Upper lobe of left lung (tissue), 6 donors: ENCODE measurements at places on chromosomes 7 and 10. TPM values are rescaled to one million over a fixed set of nuclear protein-coding genes. Genes with fewer than 3 reads are reported as not detected.

The RNF32 gene
- 3.0 TPM for total RNA-seq

DNA sequence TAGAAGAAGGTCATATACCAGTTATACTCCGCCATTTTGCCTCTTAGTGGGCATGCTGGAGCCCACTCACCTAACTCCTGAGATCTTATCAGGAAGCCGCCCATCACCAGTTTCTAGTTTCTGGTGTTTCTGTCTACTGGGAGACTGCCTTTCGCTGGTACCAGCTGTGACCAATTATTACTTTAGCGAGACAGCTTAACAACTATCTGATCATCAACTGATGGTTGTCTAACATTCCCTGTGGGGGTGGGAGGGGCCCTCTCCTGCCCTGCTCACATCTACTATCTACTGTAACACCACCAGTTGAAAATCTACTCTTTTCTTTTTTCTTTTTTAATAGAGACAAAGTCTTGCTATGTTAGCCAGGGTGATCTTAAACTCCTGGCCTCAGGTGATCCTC, 46.2 kb upstream of the C10orf67 start:
- H3K27ac ChIP-seq, result no peak overlapping the region
- no peaks in the 10 kb centered on the region for H3K27me3 ChIP-seq
- H3K4me3 ChIP-seq, result no peak overlapping the region
- no peaks in the 10 kb centered on the region for H3K36me3 ChIP-seq
- no peak for DNase-seq

DNA sequence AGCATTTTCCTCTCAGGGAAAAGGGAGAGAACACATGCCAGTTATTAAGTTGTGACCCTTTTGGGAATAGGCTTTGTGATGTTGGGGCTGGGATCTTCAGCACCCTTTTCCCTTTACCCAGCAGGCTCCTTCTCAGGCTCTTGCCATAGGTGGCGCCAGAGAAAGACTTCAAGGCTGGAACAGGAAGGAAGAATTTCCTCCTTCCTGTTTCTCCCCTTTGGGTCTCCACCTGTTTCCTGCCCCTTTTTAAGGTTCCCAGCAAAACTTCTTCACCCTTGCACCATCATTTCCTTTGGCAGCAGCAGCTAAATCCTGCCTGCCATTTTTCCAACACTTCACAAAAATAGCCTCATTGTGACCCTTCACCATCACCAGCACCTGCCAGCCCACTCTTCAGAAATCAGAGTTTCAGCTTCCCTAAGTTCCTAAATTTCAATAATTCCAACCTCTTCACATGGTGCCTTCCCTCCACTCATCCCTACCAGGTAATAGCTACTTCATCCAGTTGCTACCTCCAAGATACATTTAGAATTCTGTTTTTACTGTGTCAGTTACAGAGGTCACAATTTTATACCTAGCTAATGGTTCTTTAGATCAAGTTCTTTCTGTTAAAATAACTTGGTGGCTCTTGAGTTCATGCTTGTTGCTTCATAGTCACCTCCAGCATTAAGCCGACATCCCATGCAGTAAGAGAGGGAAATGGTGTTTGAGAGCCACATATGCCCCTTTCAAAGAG, 22.4 kb upstream of the FOXK1 start:
- no peaks in the 10 kb centered on the region for H3K4me1 ChIP-seq
- no peak for DNase-seq
- H3K4me3 ChIP-seq, result no peak overlapping the region

DNA sequence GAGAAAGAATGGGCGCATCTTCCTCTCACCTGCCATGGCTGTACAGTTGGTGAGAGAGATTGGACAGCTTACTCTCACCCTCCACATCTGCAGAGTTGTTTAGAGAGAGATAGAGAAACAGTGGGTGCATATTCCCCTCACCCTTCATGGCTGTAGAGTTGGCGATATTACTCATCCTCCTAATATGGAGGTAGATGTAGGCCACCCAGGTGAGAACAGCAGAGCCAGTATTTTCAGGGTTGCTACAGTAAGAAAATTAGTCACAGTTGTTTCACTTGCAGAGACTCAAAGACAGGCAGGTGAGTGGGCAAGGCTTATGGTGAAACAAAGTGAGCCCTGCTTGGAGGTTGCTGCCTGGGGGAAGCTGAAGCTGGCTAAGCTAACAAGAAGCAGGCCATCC, 65.0 kb upstream of the PFKP start:
- H3K4me3 ChIP-seq, result no peak overlapping the region
- H3K27me3 ChIP-seq, result no peaks in the 10 kb centered on the region
- H3K27ac ChIP-seq, result no peak overlapping the region
- H3K36me3 ChIP-seq, result no peaks in the 10 kb centered on the region
- H3K4me1 ChIP-seq, result no peaks in the 10 kb centered on the region
- no peak for DNase-seq

DNA sequence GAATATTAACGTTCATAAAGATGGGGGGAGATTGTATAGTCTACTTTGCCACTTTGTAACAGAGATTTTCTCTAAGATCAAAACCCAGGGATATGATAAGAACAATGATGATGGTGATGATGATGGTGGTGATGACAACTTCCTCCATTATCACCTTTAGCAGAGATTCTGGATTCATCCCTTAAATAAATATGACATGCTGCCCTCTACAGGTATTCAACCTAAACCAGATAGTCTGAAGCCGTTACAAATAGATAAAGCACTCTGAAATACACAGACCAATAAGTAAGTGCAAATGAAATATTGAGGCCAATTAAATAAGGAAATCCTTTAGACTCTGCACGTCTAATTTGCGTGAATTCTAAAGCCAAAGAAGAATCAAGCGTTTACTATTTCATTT, 211.5 kb downstream of the CREB5 start:
- no peak overlapping the region for H3K4me3 ChIP-seq
- no peak for DNase-seq
- no peaks in the 10 kb centered on the region for H3K4me1 ChIP-seq
- H3K27me3 ChIP-seq, result no peaks in the 10 kb centered on the region
- H3K27ac ChIP-seq, result no peak overlapping the region
- no peaks in the 10 kb centered on the region for H3K36me3 ChIP-seq

DNA sequence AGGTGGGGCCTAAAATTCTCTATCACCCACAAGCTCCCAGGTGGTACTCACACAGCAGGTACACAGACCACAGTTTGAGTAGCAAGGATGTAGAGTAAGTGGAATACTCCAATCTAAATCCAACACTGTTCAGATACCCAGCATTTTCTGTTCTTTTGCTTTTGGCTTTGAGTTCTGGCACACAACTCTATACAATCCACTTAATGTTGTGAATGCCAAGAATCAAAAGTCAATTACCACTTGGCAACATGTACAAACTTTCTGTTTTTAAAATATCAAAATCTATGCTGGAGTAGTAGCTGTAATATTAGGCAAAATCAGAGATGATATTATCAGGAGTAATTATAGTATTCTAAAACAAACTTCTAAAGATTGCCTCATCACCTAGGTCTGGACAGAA, 133.4 kb upstream of the LRRTM3 start:
- H3K36me3 ChIP-seq, result no peaks in the 10 kb centered on the region
- H3K27me3 ChIP-seq, result no peaks in the 10 kb centered on the region
- no peak for DNase-seq
- H3K4me1 ChIP-seq, result no peaks in the 10 kb centered on the region
- no peak overlapping the region for H3K4me3 ChIP-seq
- H3K27ac ChIP-seq, result no peak overlapping the region

- H3K36me3 ChIP-seq, result no peaks in the 10 kb centered on the region
- no peaks in the 10 kb centered on the region for H3K27me3 ChIP-seq
- no peaks in the 10 kb centered on the region for H3K4me1 ChIP-seq
- no peak overlapping the region for H3K27ac ChIP-seq
- DNase-seq, result no peak
These were observed 349.8 kb downstream of the PHTF2 start for GRCh38 chr7:78148166-78148894.

- H3K27ac ChIP-seq, result no peak overlapping the region
- no peak for DNase-seq
- H3K36me3 ChIP-seq, result no peaks in the 10 kb centered on the region
- H3K27me3 ChIP-seq, result no peaks in the 10 kb centered on the region
These were observed 692.6 kb downstream of the ZWINT start for GRCh38 chr10:55668326-55668922.

DNA sequence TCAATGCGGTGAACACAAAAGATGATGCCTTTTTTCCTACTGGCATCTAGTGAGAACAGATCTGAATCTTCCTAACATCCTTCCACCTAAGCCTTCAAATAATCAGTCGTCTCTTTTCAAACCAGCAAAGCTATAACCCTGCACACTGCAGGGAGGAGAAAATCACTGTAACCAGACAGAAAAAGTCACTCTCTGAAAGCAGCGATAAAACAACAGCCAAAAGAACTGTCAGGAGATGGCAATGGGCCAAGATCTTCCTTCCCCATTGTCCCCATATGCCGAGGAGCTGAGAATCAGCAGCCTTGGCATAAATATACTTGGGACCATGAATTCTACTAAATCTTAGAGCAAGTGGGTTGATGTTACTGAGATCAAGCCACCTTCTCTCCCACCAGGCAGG, 13.1 kb downstream of the FZD9 start:
- H3K4me3 ChIP-seq, result no peak overlapping the region
- H3K36me3 ChIP-seq, result peaks cover 79% of the 10 kb centered on the region
- H3K27ac ChIP-seq, result no peak overlapping the region
- H3K4me1 ChIP-seq, result peaks cover 16% of the 10 kb centered on the region
